ENCODE measurements at places on chromosomes 6 and 20.

GRCh38 chr6:139514819-139515218 is 140.4 kb upstream of the CITED2 start:
- no peak for DNase-seq

- DNase-seq = no peak
Measured at GRCh38 chr6:138307816-138308730, 69.6 kb upstream of the SMIM28 start.

DNA sequence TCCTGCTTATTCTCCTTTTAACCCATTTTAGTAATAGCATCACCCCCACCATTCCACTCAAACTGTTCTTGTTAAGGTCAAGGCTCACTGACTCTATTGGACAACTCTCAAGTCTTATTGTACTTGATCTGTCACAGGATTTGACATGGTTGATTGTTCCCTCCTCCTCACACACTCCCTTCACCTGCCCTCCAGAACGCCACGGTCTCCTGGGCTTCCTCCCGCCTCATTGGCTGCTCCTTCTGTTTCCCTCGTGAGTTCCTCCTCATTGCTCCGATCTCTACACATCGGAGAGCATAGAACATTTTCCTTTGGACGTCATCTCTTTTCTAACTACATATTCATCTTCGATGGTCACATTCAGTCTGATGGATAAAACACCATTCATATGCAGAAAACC is 55.1 kb downstream of the STMND1 start:
- no peak for DNase-seq

DNA sequence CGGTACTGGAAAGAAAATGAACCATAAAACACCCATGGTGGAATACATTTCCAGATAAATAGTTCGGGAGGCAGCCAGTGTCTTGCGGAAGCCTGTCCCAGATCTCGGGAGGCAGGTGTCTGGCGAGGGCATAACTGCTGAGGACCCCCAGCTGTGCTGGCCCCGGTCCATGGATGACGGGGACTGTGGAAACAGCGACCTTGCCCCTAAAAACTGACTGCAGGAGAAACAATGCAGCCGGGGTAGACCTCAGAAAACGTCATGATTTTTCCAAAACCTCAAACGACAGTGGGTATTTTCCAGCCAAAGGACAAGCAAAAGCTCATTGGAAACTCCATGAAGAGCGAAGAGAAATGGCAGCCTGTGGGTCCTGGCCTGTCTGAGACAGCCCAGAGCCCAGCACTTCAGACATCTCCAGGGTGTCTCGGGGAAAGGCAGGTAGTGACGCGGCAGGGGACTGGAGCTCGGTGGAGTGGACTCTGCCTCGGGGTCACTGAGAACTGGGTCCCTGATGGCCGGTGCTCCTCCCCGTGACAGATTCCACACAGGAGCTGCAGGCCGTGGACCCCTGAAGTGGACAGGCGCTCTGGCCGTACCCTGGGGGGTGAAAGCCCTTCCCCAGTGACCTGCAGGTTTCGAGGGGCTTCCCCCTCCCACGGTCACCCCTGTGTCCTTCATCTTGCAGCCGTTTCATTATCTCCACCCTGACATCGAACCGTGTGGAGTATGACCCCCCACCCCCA is 188.6 kb downstream of the SYNDIG1 start:
- no peak for DNase-seq

DNA sequence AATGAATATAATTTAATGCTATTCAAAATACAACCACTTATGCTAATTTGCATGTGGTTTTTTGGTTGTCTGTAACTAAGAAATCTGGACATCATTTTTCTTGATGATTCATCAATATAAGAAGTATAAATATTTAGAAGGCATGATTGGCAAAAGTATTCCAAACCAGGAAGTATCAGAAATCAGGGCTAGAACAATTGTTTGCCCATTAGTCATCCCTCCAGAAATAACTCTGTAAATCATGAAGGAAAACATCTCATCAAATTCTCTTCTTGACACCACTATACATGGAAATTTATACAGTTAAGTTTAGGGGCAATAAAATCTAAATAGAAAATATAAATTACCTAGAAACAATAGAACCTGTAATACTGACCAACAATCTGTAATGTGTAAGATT is 554.7 kb upstream of the HS3ST5 start:
- DNase-seq = no peak

DNA sequence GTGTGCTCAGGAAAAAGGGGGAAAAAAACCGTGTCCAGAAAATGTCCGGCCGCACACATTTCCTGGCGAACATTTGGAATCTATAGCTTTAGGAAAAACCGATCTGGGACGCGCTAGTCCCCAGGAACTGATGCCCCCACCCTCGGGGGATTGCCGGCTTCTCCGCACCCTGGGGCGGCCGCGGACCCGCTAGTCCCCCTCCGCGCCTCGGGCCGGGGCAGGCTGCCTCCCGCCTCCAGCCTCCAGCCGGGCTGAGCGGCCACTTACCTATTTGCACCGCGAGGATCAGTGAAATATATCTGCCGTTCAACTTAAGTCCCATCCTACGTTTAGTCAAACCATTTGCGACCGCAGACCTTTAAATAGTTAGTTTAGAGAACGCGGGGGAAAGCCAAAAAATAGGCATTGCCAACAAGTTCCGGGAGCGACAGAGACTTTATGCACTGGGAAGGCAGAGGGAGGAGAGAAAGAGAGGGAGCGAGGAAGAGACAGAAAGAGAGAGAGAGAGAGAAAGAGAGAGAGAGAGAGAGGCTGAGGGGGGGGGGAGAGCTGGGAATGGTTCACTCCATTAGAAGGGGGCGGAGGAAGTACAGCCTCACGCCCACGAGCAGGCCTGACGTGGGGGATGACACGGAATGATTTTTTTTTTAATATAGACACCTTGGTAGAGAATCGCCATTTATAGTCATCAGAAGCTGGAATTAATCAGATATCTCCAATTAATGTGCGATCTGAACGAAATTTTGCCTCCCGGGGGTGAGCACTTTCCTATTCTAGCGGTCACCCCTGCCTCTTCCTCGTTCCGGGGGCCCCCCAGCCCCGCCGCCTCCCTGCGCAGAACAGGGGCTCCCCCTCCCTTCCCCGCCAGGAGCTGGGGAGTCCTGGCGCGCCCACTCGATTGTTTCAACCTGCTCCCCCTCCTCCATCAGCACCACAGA is at the start of gene NRN1:
TSS of gene NRN1 (minus strand) at position 498 of the 938 bp plus-strand sequence. CDS start at position 322, 176 bp downstream.
- no peak for DNase-seq
